ENCODE measurements at places on chromosomes 6 and 20.

DNA sequence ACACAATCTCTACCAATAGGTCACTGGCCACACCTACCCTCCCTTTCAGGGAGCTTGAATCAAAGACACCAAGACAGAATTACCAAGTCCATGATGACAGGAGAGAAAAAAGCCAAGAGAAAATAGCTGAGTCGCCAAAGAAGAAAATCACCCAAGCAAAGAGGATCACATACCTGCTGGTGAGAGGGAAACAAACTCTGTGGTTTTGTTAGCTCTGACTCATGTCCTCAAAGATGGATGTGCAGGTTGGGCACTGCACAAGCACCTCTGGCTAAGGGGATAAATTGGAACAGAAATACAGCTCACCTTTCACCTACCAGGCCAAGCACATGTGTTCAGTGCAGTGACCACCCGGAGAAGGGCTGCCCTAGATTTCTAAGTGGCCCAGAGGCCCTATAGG, 114.8 kb downstream of the TFAP2A start:
- DNase-seq = no peak

DNA sequence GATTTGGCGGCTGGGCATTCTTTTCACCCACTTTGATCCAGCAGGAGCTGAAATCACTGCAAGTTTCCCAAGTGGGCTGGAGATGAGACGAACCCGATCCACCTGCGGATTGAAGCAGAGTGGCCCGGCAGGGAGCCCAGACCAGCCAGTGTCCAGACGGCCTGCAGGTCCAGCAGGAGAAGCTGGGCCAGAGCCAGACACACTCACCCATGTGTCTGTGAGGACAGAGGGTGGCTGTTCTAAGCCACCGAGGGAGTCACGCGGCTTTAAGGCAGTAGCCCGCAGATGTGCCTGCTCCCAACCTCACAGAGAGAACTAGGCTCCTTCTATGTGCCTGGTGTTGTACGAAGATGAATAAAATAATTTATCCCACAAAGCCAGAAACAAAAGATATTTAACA, 200.7 kb downstream of the WDR27 start:
- no peak for DNase-seq

- DNase-seq = no peak
Observed at GRCh38 chr6:28458568-28458967, 15.3 kb upstream of the ZSCAN23 start.

GRCh38 chr6:41638002-41638934, at the start of gene MDFI:
Gene MDFI, plus strand, starts transcription at chr6:41638468. Its CDS starts 282 bp downstream, at chr6:41638750.
- peak; percentile 10 for DNase-seq

- DNase-seq = no peak
Observed at GRCh38 chr6:42745083-42745639, 742 bp downstream of the TBCC start.
